NCI-H1092 treated with DMSO at 0.1 percent for 48 hours (cell line): ENCODE measurements at places on chromosomes 6 and 20.

DNA sequence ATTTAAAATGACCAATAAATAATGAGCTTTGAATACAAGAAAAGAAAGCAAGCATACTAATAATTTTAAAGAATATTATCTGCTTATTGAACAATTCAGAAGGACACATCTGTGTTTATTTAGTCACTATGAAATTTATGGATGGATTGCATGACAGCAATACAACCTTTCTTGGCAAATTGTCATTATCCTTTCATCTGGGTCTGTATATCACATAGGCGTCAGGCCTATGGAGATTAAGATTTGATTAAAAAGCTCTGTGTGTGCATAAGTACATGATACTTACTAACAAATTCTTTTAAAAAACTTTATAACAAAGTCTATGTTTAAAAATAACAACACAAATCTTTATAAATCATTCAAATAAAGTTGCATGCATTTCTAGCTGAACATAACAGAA is 1394.4 kb downstream of the KHDRBS2 start:
- no peak for DNase-seq

- DNase-seq, result peak; percentile 29
These were observed 9.0 kb upstream of the NCOA6 start for GRCh38 chr20:34834459-34834893.

GRCh38 chr6:131048459-131048858 is 14.6 kb downstream of the EPB41L2 start:
- no peak for DNase-seq

GRCh38 chr6:45075246-45075645 is 252.9 kb upstream of the RUNX2 start:
- DNase-seq, result no peak

DNA sequence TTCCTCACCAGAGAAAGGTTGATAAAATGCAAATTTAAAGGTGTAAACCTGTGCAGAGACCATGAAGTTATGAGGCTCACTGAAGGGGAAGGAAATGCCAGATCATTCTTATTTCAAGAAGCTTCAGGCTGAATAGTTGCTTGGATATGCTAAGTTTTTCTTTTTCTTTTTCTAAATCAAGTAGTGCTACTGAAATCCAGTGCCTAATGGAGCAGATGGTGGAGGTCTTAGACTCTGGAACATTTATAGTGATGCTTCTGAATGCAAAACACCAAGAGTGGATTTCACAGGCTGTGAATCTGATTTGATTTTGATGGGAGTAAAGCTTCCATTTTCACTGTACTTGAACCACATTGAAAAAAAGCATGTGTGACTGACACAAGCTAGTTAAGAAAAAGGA is 151.2 kb upstream of the BEND3 start:
- no peak for DNase-seq

GRCh38 chr6:162443101-162443500 is 284.5 kb downstream of the PRKN start:
- no peak for DNase-seq

DNA sequence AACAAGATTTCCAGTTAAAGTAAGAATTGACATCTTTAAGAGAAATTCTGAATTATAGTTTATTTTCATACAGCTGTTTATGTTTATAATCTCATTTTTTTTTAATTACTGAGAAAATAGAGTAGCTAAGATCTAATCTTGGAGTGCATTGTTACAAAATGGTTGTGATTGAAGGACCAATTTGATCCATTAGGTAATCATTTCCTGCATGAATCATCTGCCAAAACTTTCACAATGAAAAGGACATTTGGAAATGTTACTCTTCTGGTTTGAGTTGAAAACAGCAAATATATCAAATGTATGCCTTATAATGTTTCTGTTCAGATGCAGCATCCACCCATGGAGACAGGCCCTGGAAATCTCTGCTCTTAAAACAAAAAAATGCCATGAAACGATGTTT is 19.0 kb downstream of the TUBB2A start:
- no peak for DNase-seq
